Activated CD4-positive, alpha-beta T cell treated with anti-CD3 and anti-CD28 coated beads for 24 hours (primary cell): ENCODE measurements at places on chromosomes 1 and 21.

DNA sequence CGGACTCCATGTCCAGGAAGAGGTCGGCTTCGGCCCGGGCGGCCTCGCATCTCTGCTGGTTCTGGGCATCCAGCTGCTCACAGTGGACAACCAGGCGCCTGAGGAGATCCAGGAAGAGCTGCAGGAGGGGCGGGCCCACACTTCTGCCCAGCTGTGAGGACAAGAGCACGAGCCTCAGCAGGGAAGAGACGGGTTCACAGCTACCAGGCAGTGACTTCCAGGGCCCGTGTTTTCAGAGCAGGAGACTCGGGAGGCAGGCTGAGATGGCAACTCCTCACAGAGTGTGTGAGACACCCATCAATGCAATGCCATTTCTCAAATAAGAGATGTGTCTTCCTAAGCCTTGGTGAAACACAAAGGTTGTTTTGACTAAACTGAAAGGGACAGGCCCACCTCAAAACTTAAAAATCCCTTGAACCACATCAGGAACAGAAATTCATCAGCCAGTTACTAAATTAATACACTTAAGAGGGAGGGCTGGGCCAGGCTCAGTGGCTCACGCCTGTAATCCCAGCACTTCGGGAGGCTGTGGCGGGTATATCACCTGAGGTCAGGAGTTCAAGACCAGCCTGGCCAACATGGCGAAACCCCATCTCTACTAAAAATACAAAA lies 43.4 kb downstream of the URB1 start:
- DNase-seq: no peak

GRCh38 chr1:95742591-95743089 lies 508.6 kb downstream of the RWDD3 start:
- no peak for DNase-seq

GRCh38 chr1:115069659-115070308 lies 19.5 kb downstream of the TSPAN2 start:
- no peak for DNase-seq

GRCh38 chr1:161226320-161226711 lies 456 bp downstream of the TOMM40L start:
- DNase-seq: no peak

- no peak for DNase-seq
Observed at GRCh38 chr1:9633493-9633892, 18.0 kb upstream of the PIK3CD start.

DNA sequence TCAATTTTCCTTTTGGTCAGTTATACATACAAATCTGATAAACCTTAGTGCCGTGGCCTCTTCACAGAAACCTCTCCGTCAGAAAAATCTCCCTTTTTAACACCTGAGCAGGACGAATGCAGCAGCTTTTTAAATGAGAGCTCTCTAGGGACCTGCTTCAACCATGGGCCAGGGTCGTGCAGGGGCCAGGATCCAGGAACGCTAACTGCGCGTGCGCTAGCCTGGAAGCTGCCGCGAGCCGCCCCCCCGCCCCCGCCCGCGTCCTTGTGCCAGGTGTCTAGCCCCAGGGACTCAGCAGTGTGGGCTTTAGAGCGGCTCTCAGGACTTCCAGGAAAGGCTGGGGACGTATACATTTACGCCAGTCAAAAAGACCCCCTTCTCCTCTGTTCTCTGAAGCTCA lies 136.8 kb upstream of the FMN2 start:
- DNase-seq: no peak

DNA sequence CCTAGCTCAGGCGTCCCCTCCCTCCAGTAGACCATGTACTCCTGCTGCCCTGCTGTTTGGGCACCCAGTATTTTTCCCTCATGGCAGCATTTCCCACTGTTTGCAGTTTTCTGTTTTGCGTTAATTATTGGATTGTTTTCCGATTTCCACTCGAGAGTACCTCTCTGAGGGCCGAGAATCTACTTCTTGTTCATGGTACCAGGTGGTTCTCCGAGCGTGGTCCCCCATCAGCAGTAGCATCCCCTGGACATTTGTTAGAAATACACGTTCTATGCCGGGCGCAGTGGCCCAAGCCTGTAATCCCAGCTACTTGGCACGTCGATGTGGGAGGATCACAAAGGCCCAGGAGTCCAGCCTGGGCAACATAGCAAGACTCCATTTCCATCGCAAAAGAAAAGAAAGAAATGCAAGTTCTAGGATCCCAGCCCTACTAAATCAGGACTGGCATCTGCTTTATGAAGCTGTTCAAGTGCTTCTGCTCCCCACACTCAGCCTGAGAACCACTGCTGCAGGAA lies 690 bp downstream of the RRP1 start:
- DNase-seq: no peak

DNA sequence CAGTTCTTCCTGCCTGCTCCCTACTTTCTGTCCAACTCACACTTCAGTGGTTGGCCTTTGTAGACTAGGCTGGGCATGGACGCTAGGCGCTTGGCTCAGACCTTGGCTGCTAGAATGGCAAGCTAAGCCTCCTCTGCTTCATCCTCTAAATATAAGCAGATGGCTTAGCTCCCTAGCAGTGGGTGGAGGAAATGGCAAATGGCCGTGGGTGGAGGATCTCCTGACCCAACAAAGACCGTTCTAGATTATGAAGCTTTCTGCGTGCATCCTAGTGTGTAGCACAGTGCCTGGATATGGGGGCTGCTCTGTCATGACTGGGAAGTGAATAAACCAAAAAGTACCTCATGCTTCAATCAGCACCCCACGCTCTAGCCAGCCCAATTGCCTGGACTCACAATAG lies 10.4 kb upstream of the ETV3L start:
- DNase-seq: no peak

GRCh38 chr1:111179968-111180533 lies 20.4 kb downstream of the DENND2D start:
- no peak for DNase-seq

- DNase-seq: no peak
Observed at GRCh38 chr1:4599521-4599920, 54.9 kb upstream of the AJAP1 start.

DNA sequence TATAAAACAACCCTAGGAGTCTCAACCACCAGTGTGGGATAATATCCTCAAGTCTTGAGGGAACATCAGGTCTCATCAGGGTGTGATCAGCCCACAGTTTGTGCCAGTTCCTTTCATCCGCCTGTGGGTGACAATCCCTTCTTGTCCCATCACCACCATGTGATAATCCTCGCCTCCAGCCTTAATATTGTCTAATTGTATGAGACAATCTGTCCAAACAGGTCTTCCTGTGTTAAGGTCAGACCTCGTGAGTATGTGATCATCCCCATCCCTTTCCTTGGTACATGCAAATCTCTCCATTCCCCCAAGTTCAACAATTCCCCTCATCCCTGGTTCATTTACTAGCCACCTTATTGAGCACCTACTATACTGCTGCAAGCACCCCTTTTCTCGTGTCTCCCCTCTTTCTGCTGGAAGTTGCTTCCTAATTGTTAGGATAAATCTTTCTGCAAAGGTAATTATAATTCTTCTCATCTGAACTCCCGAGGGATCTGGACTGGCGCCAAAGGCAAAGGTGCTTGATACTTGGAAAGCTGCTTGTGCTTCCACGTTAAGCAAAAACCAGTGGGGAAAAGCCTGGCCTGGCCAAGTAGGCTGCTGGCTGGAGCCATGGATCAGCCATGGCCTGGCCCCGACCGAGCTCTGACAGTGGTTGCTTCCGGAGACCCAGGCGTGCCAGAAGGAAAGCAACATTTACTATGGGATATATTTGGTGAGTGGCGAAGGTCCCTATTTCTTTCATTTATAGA lies 92.5 kb downstream of the RNF220 start:
- no peak for DNase-seq

- DNase-seq: no peak
Observed at GRCh38 chr1:63143482-63143881, 178.9 kb upstream of the FOXD3 start.

DNA sequence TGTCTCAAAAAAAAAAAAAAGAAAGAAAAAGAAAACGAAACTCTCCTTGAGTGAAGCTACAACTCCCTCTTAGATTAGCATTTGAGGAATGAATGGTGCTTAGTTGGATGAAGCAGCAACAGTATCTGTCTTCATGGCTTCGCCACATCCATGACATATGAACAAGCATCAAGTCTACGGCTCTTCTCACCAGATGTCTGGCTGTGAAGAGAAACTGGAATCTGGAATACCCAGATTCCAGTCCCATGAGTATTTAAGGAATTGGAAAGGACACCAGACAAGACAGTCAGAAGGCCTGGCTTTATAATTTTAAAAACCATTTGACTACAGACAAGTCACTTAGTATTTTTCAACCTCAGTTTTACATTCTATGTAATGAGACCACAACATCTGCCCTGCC lies 38.0 kb upstream of the TADA1 start:
- no peak for DNase-seq

DNA sequence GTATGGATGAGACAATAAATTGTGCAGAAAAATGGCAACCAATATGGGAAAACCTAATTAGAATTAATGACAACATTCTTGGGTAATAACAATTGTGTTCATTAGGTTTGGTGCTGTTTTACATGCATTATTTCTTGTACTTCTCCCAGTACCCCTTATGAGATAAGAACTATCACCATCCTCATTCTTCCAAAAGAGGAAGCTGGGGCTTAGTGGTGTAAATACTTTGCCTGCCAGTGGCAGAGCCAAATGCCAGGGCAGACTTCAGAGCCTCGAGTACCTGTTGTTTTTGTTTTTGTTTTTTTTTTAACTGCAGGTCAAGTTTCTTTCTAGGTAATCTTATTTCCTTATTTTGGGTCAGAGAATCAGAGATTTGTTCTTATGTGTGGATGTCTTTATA lies 206.4 kb downstream of the RHOU start:
- DNase-seq: no peak

DNA sequence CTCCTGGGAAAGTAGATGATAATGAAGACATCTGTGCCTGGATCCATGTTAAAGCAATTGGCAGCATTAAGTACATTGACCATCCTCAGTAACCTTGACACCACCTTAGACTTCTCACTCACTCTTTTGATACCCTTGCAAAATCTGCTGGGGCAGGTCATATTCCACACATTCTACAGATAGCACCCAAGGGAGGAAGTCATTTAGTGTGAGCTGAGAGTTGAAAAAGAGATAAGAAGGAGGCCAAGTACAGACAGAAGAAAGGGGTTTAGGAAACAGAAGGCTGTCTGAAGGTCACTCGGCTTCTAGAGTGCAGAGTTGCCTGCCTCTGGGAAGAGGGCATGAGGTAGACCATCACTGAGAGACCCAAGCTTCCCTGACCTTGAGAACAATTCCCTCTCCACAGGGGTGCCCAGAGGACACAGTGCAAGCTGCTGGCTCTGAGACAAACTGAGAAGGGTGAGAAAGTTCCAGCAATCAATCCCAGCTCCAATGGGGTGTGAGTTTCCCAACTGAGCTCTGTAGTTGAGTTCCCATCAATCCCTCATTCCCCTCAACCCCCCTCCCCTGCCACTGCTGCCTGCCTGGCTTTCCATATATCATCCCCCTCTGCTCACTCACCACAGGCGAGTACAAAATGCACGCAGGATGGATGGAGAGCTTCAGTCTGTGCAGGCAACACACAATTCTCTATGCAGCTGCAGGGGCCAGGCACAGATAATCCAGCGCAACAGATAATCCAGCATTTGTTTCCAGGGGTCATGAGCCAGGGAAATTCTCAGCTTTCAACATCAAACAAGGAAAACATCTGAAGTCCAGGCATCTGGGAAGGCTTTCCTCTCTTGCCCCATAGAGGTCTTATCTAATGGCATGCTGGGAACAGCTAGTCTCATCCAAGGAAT lies 7.4 kb upstream of the MOB3C start:
- no peak for DNase-seq

GRCh38 chr1:47186267-47187185 lies 3.3 kb downstream of the PDZK1IP1 start:
- no peak for DNase-seq

DNA sequence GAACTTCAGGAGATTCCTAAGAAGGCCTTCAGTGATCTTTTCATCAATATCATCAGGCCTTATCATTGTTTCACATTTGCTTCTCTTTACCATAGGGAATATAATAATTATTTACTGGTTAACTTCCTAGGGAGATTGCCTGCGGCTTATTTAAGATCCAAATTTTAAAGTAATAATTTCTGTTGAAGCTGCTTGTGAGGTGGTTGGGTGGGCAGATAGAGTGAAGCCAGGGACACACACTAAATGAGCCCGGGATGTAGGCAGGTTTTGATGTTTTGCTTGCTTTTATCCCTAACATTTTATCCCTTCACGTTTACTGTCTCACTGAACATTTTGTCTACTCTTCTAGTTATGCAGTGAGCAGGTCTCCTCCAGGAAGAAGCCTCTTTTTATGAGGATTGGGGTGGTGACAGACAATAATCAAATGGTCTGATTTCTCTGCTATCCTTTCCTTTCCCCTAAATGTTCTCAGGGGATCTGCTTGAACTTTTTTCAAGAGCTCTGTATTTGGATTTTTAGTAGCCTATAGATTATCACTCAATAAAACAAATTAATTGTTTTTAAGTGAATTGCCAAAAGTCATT lies 164.7 kb downstream of the RUNX1 start:
- no peak for DNase-seq

DNA sequence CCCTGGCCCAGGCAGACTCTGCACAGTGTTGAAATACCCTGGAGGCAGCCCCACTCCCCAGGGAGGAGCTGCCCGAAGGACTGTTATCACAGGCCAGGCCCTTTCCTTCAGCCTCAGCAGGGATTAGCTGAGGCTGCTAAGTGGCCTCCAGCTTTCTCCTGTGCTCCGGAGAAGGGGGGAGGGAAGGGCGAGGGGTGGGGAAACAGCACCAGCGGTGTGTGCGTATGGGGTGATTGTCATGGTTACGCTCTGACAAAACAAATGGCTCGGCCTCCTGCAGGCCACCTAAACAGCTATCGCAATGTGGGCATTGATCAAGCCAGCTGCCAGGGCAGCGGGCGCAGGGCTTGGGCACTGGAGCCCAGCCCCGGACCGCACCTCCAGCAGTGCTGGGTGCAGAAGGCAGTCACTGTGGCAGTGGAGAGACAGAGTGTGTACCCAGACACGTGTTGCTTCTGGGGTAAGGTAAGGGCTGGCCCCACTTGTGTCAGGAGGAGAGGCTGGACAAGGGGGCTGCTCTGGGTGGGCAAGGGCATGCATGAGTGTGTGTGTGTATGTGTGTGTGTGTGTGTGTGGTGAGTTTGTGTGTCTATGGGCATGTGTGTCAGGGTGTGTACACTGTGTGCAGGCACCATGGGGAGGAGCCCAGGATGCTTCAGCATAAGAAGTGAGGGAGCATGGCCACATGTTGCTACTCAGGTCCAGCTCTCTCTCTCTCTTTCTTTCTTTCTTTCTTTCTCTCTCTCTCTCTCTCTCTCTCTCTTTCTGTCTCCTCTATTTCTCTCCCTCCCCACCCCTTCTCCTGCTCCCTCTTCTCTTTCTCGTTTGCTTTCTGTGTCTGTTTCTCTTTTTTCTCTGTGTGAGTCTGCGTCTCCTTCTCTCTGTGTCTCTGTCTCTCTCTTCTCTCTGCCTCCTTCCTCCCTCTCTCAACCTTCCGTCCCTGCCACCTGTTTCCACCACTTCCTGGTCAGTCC lies at the start of gene VWA5B1:
Gene VWA5B1, plus strand, starts transcription at position 252 of the 974 bp plus-strand sequence. CDS start 19,727 bp downstream, outside the sequence.
- no peak for DNase-seq

DNA sequence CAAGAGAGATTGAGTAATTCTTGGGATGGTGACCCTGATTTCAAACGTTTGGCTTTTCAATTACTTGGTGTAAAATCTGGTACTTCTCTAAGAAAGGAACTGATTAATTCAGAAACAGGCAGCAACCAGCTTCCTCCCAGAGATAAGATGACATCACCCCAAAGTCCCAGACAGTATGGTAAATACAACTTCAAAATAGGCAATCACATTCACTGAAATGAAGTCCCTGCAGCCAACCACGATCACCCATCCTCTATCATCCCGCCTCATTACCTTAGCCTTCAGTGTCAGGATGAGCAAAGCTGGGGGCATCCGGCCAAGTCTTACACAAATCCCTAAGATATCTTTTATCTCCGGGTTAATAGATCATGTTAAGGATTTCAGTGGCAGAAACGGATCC lies 26.4 kb upstream of the RUNX1 start:
- DNase-seq: no peak
